ENCODE measurements at places on chromosomes 13 and 19.

- DNase-seq, result no peak
These were observed 277.3 kb downstream of the FOXO1 start for GRCh38 chr13:40389081-40389641.

DNA sequence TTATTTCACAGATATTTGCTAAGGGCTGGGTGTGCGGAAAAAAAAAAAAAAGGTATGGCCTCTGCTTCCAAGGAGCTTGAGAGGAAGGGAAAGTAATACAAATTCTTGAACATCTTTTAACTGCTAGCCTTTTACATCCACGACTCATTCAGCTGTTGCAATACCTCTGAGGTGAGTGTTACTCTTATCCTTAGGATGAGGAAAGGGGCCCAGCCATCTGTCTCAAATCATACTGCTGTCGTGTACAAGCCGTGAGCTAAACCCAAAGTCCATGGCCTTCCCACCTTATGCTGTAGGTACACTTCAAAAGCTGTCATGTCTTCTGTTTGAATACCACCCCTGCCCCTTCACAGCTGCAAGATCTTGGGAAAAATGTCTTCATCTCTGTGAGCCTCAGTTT, 146.8 kb downstream of the KCNRG start:
- peak; percentile 38 for DNase-seq

DNA sequence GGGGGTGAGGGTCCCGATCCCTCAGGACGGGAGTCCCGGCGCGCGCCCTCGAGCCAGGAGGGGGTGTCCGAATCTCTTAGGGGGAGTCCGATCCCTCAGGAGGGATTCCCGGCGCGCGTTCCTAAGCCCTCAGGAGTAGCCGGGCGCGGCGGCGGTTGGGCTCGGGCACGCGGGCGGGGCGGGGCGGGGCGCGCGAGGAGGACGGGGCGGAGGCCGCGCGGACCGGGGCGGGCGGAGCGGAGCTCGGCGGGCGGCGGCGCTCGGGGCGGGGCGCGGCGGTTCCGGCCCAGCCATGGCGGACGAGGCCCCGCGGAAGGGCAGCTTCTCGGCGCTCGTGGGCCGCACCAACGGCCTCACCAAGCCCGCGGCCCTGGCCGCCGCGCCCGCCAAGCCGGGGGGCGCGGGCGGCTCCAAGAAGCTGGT, at the start of gene CUL4A:
TSS of gene CUL4A (plus strand) at position 278 of the 423 bp plus-strand sequence. CDS start at position 293, 15 bp downstream.
- peak; percentile 84 for DNase-seq

DNA sequence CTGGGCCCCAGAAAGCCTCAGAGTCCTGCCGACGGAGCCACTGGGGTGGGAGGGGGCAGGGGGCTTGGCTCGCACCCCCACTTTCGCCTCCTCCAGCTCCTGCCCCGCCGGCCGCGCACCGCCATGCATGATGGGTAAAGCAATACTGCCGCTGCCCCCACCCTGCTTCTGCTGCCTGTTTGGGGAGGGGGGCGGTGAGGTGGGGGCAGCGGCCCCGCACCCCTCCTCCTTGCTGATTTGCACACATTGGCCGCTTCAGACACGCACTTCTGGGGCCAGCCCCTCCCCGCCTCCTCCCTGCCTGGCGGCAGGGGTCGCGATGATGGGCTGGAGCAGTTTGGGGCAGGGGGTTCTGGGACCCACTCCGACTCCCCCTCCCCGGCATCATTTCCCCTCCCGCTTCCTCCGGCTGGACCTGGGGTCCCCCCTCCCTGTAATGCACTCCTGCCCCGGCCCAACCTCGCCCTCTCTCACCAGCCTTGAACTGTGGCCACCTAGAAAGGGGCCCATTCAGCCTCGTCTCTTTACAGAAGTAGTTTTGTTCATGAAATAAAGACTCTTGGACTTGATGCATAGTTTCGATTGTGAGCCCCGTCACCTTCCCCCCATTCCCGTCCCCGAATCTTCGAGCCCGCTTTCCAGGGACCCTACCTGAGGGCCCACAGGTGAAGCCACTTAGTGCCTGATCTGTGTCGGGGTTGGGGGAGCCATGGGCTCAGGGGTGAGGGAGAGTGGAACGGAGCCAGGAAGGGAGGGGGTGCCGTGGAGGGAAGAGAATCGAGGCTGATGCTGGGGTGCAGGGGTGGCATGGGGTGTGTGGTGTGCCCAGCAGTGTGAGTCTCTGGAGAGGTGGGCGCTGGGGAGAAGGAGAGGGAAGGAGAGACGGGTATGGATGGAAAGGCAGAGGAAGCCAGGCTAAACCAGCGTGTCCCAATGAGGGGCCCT, 1.4 kb upstream of the HPN start:
- DNase-seq, result no peak

DNA sequence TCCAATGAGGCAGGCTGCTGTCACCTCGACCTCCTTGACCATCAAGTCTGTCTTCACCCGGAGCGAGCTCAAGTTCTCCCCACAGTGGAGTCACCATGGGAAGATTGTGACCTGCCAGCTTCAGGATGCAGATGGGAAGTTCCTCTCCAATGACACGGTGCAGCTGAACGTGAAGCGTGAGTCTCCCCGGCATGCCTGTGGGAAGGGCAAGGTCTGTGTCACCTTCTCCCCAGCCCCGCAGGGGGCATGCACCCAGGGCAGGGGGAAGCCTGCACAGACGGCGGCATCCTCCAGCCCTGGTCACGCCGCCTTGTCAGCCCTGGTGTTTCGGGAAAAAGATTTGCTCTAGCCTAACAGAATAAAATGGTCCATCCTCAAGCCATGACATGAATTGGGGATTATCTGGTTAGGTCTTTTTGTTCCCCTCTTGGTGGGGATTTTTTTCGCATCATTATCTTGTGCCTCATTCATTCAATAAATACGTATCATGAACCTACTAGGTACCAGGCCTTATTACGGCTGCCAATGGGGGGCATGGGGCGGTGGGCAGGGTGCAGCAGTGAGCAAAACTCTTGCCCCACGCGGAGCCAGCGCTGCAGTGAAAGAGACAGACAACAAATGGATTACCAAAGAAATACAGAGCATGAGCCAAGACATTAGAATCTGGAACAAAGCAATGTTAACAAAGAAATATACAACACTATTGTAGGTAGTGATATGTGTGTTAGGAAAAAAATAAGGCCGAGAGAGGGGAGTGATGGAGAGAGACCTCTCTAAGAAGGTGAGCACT, 7.4 kb downstream of the CD22 start:
- no peak for DNase-seq

- no peak for DNase-seq
These were observed 19.9 kb downstream of the IFNL3 start for GRCh38 chr19:39224910-39225309.

DNA sequence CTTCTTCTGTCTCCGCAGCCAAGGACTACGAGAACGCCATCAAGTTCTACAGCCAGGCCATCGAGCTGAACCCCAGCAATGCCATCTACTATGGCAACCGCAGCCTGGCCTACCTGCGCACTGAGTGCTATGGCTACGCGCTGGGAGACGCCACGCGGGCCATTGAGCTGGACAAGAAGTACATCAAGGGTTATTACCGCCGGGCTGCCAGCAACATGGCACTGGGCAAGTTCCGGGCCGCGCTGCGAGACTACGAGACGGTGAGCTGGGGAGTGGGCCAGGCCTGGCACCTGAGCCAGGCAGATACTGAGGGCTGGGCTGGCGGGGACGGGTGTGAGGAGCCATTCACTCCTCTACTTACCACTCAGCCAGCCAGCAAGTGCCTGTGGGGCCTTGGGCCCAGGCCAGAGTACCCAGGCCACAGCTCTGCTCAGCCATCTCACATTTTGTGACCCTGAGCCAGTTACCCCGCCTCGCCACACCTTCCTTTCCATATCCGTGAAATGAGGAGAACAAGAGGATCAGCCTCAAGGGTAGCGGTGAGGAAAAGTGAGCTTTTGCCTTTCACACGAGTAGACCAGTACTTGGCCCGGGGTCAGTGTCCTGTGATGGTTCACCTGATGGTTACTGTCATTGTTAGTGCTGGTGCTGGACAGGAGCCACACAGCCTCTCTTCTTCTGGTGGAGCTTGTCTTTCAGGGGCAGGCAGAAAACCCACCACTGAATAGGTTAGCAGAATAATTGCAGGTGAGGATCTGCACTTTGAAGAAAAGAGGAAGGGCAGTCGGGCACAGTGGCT, 7.0 kb downstream of the PPP5C start:
- DNase-seq, result no peak

GRCh38 chr19:53538378-53539109, 599 bp downstream of the ZNF331 start:
- no peak for DNase-seq

GRCh38 chr13:35722458-35723052, 246.1 kb upstream of the MAB21L1 start:
- DNase-seq, result no peak

DNA sequence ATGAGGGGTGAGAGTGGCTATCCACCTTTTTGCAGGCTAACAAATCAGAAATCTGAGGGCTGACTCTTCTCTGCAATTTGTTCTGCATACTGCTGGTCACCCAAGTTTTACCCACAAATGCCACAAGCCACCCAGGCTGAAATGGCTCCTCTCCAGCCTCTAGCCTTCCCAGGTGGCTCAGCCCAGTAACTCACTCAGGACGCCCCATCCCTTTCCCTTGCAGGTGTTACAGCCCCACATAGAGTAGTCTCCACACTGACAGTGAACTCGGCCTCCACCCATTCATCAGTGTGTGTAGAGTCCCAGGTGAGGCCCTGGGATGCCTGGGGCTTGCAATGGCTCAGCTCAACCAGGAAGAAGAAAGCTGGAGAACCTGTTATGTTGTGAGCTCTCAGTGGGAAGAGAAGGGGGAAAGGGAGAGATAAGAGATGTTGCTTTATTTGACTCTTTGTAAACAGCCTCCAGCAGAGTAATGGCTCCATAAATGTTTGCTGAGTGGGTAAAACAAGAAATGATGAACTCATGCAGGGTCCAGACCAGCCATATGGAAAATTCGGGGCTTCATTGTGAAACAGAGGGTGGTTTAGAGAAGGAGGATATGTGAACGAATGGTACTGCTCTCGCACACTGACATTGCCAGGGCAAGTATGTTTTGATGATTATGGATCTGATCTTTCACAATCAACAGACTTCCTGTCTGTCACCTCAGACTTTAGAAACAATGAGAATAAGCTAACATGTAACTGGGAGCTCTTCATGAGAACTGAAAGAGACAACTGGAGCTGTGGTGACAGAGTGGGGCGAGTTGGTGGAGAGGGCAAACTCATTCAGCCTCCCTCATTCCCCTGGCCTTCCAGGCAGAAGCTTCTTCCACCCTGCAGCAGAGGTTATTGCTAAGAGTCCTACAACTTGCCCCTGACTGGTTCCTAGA, 74.2 kb upstream of the RFC3 start:
- no peak for DNase-seq

DNA sequence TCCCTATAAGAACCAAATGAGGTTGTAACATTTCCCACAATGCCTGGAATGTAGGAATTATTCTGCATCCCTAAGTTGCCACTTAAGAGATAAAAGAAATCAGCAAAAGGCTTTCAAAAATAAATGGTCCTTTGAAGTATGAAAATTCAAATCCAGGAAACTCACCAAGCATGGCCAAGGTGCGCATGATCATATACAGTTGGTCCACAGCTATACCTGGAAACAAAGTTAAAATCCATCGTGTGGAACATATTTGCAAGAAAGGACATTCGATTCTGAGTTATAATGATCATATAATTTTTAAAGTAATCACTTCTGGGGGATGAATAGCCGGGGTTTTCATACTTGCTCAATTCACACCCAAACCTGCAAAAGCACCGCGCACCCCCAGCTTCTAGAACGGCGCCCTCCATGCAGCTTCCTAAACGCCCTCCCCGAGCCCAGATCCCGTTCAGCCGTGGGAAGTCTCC, 525 bp downstream of the CARS2 start:
- DNase-seq, result no peak

DNA sequence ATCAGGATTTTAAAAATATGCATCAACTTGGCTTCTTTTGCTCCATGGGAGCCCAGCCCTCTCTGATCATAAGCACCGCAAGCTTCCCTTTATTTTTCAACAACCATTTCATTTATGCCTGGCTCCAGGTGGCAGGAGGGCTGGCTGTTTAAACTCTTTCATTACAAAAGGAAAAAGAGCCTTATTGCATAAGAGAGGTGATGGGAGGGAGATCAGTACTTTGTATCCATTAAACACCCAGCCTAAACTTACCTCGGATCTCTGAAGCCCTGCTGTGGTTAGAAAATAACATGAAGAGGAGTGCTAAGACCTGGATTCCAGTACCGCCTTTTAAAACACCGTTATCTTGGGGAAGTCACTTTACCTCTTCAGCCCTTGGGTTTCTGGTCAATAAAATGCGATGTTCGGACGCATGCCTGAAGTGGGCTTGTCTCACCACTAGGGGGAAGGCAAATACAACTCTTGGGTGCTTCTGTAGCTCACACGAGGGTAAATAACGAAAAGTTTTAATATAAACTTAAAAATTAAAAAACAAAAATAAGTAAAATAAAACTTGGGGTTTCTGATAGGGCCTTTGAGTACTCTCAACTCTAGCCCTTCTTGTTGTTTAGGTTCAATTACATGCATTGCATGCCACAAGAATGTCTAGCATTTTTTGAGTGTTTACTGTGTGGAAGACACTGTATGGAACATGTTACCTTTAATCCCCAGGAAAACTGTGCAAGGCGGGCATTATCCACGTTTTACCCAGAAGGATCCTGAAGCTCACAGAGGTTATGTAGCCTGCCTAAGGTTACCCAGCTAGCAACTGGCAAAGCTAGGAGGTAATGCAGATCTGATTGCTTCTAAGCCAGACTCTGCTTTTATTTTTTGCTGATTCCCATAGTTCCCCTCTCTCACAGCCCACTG, 240.3 kb downstream of the LMO7 start:
- peak; percentile 71 for DNase-seq

- no peak for DNase-seq
These were observed 201.4 kb downstream of the OXGR1 start for GRCh38 chr13:96792736-96793403.

- no peak for DNase-seq
These were observed 4.7 kb downstream of the RPL28 start for GRCh38 chr19:55390461-55390880.

DNA sequence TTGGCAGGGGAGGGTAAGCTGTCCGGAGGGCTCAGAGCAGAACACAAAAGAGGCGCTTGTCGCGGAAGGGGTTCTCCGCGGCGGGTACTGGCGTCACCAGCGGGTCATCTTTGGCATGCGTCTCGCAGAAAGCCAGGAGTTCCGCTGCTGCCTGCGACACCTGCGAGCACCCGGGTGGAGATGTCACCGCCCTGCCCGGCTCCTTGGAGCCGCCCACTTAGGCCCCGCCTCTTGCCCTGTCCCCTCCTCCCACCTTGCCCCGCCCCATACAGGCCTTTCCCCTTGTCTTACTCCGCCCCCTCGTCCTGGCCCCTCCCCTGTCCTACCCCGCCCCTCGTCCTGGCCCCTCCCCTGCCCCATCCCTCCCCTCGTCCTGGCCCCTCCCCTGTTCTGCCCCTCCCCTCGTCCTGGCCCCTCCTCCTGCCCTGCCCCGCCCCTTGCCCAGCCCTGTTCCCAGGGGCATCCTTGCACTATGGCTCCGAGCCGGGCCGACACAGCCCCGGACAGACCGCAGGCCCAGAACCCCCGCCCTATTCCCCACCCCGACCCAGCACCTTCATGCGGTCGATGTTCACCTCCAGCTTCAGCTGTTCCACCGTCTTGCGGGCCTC, 1.9 kb downstream of the GNG8 start:
- DNase-seq, result peak; percentile 87

- peak; percentile 92 for DNase-seq
These were observed 36.1 kb downstream of the ACTN4 start for GRCh38 chr19:38683393-38684077.
